ENCODE measurements at places on chromosomes 1 and 21. TPM values are rescaled to one million over a fixed set of nuclear protein-coding genes. Genes with fewer than 3 reads are reported as not detected.
A peak's percentile ranks its signal among the peaks of the same experiment; 100 is the strongest.

GRCh38 chr1:2239384-2239985, 11.4 kb downstream of the SKI start:
- no peak for ATAC-seq

DNA sequence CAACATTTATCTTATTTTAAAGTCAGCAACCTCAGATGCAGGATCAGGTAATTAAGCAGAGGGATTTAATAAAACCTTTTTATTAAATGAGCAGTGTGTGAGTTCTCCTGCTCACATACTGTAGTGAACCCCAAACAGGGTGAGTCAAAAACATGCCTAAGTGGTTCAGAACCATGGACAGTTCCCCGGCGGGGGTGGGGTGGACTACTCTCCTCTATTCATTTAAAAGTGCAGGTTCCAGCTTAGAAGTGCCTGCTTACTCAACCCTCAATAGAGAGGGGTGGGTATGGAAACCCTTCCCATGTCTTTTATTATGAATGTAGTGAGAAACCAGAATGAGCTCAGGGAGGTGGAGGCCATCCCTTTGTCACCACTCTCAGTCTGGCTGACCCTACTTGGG, 397.9 kb downstream of the HHAT start:
- no peak for ATAC-seq

- no peak for ATAC-seq
Measured at GRCh38 chr1:109050228-109050995, 8.5 kb upstream of the WDR47 start.

GRCh38 chr21:29235714-29236197, 63.0 kb upstream of the BACH1 start:
- no peak for ATAC-seq

Gene DIO1
- total RNA-seq, result not detected

- ATAC-seq, result peak; percentile 89
Measured at GRCh38 chr1:154434346-154435085, 29.4 kb downstream of the IL6R start.

GRCh38 chr21:16407403-16408240, 677.8 kb downstream of the USP25 start:
- ATAC-seq, result no peak

DNA sequence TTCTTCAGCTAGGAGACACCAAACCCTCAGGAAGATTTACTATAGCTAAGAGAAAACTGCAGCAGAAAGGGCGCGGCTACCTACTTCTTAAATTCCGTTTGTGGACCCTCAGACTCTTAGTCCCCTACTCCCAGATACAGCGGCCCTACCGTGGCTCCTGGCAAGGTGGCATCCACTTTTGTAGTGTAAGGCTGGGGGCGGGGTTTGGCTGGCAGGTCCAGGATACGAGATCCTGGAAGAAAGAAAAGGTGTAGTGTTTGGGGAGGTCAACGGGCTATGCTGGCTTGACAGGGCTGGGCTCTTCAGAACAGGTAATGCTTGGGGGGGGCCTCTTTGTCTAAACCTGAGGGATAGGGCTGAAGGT, 280 bp downstream of the CREB3L4 start:
- no peak for ATAC-seq

DNA sequence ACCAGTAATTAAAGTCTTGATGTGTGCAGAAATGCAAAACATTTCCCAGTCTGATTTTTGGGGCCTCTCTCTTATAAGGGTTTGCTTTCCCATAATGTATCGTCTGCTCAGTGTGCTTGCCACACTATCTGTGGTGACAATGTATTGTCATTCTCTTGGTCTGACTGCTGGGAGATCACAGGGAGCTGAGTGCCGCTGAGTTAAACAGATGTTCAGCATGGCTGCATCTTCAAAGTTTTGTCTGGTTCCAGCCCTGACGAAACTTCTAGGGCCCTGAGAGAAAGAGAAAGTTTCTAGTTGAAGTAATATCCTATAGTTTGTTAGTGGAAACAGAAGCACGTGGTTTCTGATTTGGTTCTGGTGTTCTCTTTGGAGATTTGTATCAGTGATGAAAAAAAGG, 42.6 kb downstream of the DNM3 start:
- ATAC-seq, result no peak

DNA sequence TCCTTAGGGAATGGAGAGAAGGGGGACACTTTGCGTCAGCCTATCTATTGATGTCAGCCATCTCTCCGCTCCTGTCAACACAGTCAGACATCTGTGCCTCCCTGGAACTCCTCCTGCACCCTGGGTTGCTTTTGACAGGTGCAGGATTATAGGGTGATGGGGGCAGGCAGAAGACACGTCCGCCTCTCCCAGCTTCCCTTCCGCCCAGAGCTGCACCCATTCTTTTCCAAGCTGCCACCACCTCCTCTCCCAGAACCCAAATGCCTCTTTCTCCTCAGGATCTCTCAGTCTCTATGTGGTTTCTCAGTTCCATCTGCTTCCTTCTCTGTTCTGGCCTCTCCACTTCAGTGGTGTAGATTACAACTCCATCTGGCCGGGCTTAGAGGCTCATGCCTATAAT, 17.1 kb upstream of the KIF1B start:
- no peak for ATAC-seq

DNA sequence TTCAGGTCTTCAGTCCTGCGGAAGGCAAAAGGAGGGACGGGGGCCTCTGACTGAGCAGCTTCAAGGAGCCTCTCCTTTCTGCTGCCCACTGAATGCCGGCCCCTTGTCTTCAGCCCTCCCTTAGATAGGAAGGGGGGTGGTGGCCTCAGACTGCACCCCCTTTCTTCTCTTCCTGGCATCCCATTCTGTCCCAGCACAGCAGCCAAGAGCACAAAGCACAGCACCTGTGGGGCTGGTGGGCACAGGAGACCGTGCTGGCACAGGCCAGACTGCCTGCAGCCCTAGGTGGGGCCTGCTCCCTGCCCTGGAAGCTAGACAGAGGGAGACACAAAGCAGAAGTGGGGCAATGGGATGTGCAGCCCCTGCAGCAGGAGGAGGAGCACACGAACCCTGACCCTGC, 1.7 kb upstream of the PAQR6 start:
- no peak for ATAC-seq

GRCh38 chr1:21550097-21550496, 40.9 kb downstream of the ALPL start:
- ATAC-seq, result no peak
